Mucosa of gallbladder (tissue), 1 donor: ENCODE measurements at places on chromosomes 16 and 17. TPM values are rescaled to one million over a fixed set of nuclear protein-coding genes. Genes with fewer than 3 reads are reported as not detected.

The HIGD1B gene
- 7.2 TPM for total RNA-seq

The SLC5A11 gene
- total RNA-seq: 2.5 TPM

The TLCD2 gene
- total RNA-seq: 6.5 TPM

The NHLRC4 gene
- total RNA-seq: 1.2 TPM

The TNP2 gene
- not detected for total RNA-seq

GRCh38 chr17:72422505-72423285 lies 301.9 kb downstream of the SOX9 start:
- peak; percentile 80 for DNase-seq

GRCh38 chr17:14604591-14605266 lies 303.8 kb downstream of the HS3ST3B1 start:
- DNase-seq: no peak

- DNase-seq: no peak
Measured at GRCh38 chr16:5590416-5590815, 492.8 kb upstream of the EEF2KMT start.

DNA sequence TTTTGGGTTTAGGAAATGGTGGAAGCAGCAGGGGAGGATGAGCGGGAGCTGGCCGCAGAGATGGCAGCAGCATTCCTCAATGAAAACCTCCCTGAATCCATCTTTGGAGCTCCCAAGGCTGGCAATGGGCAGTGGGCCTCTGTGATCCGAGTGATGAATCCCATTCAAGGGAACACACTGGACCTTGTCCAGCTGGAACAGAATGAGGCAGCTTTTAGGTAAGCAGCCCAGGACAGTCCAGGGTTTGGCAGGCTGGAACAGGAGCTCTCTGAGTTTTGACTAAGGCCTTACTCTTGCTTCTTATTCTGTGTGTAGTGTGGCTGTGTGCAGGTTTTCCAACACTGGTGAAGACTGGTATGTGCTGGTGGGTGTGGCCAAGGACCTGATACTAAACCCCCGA lies 41.4 kb downstream of the SF3B3 start:
- DNase-seq: peak; percentile 12
